ENCODE measurements at places on chromosomes 16 and 17.

- no peak for DNase-seq
These were observed 120.7 kb downstream of the GAS7 start for GRCh38 chr17:10077561-10078299.

DNA sequence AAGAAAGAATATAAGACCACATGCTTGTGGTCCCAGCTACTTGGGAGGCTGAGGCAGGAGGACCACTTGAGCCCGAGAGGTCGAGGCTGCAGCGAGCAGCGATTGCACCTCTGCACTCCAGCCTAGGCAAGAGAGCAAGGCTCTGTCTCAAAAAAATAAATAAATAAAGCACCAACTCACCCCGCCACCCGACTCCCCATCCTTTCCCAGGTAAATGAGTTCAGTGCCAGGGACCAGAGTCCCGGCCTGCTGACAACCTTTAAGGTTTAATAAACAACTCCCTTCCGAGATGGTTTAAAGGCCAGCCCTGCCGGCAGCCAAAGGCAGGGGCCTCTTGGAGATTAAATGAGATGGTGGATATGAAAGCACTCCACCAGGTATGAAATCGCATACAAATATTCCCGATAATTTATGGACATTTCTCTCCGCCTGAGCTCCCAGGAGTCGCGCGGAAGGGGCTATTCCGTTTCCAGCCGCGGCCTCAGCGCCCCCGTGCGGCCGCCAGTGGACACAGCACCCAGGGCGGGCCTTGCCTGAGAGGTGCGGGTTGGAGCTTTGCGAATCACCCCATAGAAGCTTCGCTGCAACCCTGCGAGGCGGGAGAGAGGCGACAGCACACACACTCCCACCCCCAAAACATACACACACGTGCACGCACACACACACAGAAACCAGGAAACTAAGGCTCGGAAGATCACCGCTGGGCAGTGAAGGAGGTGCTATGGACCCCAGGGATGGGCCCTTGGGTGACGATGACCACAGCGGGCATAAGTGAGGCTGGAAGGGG lies 4.0 kb upstream of the RPL38 start:
- no peak for DNase-seq

DNA sequence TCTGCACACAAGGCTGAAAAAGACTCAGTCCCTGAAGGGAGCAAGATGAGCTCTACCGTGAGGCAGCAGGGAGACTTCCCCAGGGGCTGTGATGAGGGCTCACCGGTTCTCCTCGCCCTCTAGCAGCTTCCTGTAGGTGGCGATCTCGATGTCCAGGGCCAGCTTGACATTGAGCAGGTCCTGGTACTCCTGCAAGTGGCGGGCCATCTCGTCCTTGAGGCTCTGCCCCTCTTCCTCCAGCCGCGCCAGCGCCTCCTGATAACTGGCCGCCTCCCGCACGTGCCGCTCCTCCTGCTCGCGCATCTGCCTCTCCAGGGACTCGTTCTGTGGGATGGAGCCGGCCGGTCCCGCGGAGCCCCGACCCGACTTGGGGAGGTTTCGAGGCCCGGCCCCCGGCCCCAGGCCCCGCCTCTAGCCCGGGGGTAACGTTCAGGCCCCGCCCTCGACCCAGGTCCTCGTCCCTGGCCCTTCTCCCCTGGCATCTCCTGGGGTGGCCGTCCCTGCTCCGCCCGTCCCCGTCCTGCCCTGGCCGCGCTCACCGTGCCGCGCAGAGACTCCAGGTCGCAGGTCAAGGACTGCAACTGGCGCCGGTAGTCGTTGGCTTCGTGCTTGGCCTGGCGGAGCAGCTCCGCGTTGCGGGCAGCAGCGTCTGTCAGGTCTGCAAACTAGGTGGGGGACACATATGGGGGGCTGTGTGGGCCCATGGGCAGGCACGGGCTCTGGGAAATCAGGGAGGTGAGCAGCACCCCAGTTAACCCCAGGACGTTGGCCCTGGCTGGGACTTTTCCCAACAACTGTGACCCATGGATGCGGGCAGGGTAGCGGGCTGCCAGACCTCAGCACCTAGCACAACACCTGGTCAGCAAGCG lies 3.9 kb downstream of the GFAP start:
- DNase-seq = no peak

DNA sequence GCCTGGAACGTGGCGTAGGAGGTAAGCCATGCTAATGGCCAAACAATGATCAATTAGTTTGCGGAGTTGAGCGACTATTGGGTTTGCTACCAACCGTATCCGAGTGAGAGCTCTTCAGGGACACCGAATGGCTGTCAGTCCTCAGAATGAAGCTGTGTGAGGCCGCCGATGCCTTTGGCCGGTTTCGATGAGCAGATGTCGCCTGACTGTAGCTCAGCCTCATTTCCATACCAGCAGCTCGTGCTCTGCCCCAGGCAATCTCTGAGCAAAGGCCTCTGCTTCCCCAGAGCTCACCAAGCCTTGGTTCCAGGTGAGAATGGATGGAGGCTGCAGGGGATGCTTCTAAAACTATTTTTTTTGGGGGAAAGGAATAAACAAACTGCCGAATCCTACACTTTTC lies 111.7 kb upstream of the HS3ST4 start:
- DNase-seq = no peak

DNA sequence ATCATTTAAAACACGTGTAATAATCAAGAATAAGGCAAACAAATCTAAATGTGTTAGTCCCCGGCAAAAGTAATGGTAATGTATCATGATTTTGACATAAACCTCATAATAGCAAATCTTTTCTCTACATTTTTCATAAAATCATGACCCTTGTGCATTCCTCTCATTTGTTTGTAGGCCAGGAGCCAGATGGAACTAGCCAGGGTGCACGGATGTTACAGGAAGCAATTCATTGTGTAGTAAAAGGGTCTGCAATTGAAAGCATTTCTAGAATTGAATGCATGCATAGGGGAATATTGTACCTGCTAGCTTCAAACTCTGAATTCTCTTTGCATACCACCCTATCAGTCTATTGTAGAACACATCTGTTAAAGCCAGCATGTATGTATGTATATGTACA lies 66.6 kb downstream of the CNTNAP4 start:
- no peak for DNase-seq

DNA sequence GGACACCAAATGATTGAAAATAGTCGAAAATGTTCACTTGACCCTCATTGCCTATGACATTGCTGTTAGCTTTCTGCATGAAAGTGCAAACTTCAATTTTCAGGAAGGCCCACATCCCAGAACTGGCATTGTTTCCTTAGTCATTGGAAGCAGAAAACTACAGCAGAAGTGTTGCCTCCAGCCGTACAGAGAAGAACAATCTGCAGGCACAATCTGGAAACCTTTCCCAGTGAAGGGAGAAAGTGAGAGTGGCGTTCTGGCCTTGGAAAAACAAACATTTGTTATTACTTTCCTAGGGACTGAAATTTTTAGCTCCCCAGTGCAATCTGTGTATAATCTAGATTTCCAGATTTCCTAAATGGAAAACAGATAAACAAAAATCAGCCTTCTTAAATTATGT lies 529.5 kb upstream of the RBFOX1 start:
- no peak for DNase-seq

GRCh38 chr17:2402544-2402943 lies 1.7 kb upstream of the MNT start:
- no peak for DNase-seq

- DNase-seq = peak; percentile 57
These were observed 7.7 kb downstream of the CDH1 start for GRCh38 chr16:68744744-68745280.

- DNase-seq = no peak
These were observed 380.0 kb upstream of the XYLT1 start for GRCh38 chr16:17850581-17851250.

DNA sequence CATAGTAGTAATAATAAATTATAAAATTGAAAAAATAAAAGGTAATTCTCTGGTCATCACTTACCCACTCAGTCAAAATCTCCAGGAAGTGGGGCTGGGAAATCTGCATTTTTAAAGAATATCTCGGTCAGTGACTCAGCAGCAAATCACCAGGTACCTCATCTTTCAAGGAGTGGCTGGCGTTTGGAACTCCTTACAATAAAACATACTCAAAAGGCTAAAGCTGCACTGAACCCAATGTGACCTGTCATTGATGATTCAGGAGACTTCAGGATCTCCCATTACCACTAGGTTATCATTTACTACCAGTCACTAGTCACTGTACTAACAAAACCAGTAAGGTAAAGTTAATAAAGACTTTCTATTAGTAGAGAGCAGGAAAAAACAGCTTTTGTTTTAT lies 21.5 kb upstream of the RFFL start:
- DNase-seq = no peak

DNA sequence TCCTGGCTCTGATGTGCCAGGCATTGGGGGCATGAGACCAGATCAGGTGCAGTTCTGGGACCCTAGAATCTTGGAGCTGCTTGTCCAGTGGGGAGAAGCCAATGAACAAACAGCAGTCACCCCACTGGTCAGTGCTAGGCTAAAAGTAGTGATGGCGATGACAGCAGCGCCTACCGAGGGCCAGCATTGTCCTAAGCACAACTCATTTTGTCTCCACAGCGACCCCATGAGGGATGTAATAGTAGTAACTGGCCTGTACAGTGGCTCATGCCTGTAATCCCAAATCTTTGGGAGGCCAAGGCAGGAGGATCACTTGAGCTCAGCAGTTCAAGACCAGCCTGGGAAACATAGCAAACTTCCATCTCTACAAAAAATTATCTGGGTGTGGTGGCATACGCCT lies 6.2 kb downstream of the SMCR8 start:
- DNase-seq = no peak

DNA sequence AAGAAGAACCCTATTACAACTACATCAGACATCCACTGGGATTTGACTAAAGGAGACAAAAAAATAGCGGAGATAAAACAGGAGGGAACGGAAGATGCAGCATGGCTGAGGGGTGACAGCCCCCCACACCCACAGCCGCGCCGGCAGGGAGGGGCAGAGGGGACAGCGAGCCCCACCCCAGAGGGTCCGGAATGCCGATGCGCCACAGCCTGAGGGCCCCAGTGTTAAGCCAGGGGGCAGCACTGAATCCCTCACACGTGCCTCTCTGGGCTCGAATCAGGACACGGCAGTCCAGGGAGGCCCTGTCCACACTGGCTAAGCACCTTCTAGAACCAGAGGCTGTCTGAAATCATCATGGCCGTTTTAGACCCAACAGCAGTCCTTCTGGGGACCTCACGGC lies 18.8 kb downstream of the MAP1LC3B start:
- DNase-seq = no peak

DNA sequence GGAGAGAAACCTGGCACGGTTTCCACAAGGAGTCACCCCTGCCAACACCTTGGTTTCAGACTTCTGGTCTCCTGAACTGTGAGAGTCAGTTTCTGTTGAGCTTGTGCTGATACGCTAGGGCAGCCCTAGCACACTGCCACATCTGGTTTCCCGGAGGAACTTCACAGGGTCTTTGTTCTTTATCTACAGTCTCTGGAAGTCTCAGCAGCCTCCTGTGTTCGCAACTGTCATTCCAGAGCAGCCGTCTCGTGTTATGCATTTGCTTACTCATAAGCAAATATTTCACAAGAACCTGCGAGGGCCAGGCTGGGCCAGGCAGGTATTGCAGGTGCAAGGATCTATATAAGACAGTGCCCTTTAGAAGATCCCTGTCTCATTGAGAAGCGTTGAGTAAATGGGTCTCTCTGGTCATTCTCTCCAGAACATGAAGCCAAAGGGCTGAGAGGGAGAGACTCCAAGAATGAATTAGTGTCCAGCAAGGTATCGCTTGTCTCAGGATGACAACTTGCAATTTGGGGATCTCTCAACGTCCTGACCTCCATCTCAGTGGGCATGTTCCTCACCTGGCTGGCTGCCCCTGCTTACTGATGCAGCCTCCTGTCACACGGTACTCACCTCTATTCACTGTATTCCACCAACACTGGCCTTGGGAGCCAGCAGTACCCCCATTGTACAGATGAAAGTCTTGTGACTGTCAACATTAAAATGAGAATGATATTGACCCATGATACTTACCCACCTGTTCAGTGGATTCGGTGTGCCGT lies 141.2 kb downstream of the WWOX start:
- DNase-seq = no peak

- DNase-seq = no peak
These were observed 85.1 kb downstream of the WWOX start for GRCh38 chr16:78184238-78185183.

DNA sequence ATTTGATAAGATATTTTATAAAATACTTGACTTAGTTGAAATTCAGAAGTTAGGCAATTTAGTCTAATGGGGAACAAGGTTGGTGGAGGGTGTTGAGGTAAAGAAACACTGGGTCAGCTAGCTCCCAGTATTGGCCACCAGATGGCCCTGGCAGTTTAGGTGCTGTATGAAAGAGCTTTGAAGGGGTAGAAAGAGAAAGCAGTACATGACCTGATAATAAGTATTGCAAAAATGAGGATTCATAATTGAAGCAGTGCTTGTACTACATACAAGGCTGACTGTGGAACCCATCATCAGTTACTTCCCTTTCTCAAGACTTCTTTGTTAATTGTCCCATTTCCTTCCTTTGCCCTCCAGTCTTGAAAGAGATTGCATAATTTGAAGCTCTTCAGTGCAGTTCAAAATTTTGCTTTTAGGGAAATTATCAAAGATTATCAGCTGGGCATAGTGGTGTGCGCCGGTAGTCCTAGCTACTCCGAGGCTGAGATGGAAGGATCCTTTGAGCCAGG lies 29.4 kb downstream of the TANC2 start:
- DNase-seq = no peak

DNA sequence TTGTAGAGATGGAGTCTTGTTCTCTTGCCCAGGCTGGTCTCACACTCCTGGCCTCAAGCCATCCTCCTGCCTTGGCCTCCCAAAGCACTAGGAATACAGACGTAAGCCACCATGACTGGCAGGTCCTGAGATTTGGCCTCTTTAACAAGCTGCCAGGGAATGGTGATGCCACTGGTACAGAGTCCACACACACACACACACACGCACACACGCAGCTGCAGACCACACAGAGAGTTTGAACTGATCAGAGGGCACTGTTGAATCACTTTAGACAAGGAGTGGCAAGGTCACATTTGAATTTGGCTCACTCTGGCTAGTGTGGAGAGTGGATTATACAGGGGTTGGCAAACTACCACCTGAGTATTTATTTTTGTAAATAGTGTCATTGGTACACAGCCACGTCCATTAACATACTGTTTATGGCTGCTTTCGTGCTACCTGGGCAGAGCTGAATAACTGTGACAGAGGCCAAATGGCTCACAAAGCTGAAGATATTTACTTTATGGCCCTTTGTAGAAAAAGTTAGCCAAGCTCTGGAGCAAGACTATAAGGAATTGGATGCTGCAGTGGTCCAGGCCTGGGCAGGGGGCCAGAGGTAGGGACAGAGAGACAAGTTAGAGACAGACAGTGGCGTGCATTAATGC lies 9.9 kb downstream of the ITPRIPL2 start:
- DNase-seq = no peak

- DNase-seq = no peak
These were observed 60.1 kb upstream of the GSE1 start for GRCh38 chr16:85552980-85553435.

GRCh38 chr17:39057701-39058206 lies 90.6 kb upstream of the FBXO47 start:
- DNase-seq = no peak

All from NCI-H2107 (cell line).